ENCODE measurements at places on chromosomes 7 and 10.

DNA sequence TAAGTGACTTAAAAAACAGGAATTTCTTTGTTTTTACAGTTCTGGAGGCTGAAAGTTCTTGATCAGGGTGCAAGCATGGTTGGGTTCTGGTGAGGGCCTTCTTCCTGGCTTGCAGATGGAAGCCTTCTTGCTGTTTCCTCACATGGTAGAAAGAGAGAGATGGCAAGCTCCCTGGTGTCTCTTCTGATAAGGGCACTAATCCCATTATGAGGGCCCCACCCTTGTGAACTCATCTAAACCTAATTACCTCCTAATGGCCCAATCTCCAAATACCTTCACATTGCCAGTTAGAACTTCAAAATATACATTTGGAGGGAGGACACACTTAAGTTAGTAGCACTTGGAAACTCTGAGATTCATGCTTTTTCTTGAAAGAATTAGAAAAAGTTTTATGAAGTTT lies 314.4 kb upstream of the AOAH start:
- no peak for DNase-seq

GRCh38 chr7:98211221-98211675 lies at the start of gene BHLHA15:
BHLHA15 (plus strand) TSS chr7:98211439; CDS start chr7:98212310, 871 bp downstream.
- DNase-seq = peak; percentile 22

DNA sequence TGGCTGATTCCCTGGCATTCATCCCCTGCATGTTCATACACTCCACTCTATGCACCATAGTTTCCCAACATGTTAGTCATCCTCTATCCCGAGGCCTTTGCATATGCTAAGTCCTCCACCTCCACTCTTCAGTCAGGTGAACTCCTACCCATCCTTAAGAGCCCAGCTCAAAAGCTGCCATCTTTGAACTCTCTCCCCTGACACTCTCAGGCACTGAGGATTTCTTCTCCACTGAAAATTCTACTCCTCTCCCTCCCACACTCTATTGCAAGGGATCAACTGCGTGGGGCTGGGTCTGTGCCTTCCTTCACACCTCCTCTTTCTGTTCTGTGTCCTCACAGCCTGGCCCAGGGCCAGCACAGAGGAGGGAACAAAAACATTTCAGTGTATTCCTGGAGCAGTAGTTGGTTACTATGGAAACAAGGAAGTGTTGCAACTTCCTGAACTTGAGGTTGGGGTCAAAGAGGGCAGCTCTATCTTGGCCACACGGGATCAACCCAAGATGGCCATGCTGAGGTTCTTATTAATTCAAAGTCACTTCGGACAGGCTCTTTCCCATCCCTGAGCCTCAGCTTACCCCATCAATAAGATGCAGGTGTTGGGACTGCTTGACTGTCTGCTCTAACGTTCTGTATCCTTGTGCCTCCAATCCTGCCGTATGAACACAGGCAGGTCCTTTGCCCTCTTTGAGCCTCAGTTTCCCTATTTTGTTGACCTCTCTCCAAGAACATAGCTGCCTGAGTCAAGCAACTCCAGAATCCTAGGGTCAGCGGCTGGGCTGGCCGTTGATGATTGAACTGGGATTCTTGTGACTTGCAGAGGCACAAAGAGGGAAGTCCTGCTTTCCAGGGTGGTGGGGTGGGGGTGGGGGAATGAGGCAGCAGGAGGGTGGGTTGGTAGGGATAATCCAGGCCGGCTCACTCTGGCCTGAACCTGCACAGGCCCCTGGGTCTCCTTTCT lies 15.5 kb downstream of the ZMIZ1 start:
- DNase-seq = peak; percentile 95

DNA sequence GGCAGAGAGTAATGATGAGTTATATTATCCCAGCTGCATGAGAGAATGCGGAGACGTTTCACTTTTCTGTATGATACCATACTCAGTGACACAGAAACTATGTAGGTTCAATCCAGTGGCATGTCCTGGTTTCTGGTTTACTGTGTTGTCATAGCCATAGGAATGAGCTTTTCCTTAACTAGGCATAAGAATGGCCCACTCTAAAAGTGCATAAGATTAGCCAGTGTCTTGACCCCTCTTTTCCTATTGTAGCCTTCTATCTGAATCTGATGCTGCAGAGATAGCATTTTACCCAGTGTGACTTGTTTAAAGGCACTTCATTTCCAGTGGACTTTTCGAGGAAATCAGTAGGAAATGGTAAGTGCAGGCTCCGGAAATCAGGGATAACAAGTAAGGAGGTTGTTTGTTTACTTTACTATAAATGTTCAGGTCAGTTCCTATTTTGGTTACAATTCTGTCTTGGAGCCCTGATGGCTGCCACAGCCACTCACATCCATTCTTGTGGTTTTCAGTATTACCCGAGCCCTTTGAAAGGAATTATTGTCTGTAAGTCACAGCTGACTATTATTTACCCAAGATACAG lies 70.5 kb downstream of the SEMA3A start:
- DNase-seq = peak; percentile 18

DNA sequence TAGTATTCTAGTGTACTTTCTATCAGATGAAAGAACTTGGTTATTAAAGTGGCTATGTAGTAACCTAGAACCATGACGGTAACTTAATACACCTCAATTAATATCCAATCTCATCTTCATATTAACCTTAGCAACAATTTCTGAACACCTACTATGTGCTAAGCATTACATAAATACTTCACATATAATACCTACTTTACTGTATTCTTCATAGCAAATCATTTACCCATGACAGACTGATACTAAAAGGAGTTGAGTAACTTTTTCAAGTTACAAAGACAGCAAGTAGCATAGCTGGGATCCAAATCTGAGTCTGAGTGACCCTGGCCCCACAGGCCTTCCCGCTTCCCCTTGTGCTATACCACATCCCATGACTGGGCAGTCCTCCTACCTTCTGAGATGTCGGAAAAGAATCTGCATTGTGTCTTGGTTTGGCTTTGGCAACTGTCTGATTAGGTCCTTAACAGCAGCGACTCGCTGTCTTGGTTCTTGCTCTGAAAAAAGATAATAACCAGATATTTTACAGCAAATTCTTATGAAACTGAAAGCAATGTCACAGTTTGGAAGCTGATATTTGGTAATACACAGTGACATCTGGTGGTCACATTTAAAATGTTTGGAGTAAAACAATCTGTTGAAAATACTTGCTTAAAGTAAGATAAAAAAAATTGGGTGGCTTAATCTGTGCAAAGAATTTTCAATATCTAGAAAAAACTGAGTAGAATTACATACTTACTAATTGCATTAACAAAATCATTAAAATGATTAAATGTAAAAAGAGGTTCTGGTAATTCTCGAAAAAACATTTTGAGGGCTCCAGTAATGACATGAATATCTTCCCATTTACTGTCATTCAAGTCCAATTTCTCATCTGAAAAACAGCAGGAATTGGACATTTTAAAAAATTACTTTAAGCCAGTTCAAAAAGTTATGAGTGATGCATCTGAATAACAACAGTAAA lies 120.1 kb downstream of the ARHGAP12 start:
- peak; percentile 61 for DNase-seq

DNA sequence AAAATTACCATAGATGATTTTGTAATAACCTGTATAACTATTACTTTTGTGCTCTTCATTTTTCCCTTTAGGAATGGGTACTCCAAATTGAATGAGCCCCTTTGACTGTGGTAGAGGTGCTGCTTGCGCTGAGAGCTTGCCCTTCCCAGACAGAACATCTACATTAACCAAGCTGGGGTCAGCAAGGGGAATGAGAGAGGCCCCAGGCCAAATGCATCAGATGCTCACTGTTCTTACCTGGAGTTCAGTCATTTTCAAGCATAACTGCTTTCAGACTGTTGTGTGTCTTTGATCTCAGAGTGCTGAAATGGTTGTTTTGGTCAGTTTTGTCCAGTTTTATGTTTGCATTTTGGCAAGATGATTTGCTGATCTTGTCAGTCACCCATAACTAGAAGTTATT lies 7.6 kb upstream of the STN1 start:
- no peak for DNase-seq

- no peak for DNase-seq
Measured at GRCh38 chr10:129191797-129192196, 275.2 kb upstream of the MGMT start.

DNA sequence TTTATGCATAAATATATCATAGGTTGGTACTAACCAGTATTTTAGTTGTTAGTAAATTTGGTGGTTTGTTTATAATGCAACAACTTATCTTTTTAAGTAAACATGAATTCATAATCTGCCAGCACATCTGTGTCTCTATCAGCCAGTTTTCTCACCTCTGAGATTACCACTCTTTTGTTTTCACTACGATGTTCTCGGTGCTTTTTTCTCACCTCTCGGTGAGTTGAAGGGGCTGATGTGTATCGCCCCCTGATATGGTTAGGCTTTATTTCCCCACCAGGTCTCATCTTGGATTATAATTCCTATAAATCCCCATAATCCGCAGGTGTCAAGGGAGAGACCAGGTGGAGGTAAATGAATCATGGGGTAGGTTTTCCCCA lies 114.1 kb downstream of the CAMK1D start:
- no peak for DNase-seq

GRCh38 chr7:45978731-45979211 lies 57.7 kb upstream of the IGFBP3 start:
- DNase-seq = peak; percentile 55

- DNase-seq = no peak
Measured at GRCh38 chr10:74035303-74035702, 37.4 kb downstream of the VCL start.

DNA sequence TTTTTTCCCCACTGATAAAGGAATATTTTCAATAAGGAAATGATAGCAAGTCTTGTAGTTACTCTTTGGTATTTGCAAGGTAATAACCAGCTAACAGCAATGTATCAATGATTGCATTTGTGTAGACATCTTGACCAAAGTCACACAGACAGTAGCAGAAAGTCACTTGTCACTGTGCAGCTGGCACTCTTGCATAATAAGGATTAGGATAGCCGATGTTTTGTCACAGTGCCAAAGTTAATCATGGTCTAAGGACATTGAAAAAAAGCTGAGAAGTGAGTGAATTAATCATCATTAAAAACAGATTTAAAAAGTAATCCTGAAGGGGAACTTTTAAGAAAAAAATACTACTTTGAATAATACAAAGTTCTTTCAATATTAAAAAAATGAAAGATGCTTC lies 834.3 kb upstream of the C7orf33 start:
- no peak for DNase-seq

GRCh38 chr7:30433082-30433481 lies 45.5 kb downstream of the NOD1 start:
- no peak for DNase-seq

DNA sequence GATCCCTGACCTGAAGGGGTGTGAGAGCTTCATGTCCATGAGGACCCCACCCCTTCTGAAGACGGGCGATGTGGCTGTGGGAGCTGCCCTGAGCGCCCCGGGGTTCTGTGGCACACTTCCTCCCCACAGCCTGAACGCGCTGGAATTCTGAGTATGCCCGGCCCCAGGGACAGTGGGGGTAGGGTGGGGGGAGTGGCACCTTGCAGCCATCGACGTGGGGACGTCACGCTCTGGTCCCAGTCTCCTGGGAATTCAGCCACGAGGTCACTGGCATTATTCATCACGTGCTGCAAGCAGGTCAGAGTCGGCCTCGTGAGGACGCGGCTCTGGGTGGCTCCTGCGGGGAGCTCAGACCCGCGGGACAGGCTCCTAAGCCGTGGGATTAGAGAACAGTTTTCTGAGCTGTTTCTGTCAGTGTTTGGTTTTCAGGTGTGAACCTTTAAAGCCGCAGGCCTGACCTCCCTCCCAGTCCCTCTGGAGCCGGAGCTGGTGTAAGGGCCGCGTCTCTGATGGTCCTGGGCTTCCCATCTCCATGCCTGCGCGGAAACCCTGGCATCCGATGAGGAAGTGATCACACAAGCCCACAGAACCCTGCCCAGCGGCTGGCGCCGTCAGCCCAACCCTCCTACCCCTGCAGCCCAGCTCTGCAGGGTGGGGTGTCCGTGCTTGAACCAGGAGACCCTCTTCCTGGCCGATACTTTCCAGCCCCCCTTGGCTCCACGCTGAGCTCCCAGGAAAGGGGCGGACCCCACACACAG lies 16.1 kb downstream of the GPR146 start:
- DNase-seq = peak; percentile 60

DNA sequence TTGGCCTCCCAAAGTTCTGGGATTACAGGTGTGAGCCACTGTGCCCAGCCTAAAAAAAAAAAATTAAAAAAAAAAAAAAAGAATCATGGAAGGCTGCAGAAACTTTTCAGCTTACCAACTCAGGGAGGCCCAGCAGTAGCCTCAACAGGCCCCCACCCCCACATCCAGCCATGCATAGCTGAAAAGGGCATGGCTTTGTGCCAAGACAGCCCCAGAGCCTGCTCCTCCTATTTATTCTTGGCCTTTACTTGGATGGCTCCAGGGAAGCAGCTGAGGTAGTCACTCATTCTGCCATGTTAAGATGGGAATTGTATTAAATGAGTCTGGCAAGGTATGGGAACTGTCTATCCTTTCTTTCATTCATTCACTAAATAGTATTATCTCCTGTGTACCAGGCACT lies 13.7 kb upstream of the CNNM2 start:
- DNase-seq = peak; percentile 14

GRCh38 chr7:118158766-118159165 lies 25.2 kb upstream of the LSM8 start:
- no peak for DNase-seq

DNA sequence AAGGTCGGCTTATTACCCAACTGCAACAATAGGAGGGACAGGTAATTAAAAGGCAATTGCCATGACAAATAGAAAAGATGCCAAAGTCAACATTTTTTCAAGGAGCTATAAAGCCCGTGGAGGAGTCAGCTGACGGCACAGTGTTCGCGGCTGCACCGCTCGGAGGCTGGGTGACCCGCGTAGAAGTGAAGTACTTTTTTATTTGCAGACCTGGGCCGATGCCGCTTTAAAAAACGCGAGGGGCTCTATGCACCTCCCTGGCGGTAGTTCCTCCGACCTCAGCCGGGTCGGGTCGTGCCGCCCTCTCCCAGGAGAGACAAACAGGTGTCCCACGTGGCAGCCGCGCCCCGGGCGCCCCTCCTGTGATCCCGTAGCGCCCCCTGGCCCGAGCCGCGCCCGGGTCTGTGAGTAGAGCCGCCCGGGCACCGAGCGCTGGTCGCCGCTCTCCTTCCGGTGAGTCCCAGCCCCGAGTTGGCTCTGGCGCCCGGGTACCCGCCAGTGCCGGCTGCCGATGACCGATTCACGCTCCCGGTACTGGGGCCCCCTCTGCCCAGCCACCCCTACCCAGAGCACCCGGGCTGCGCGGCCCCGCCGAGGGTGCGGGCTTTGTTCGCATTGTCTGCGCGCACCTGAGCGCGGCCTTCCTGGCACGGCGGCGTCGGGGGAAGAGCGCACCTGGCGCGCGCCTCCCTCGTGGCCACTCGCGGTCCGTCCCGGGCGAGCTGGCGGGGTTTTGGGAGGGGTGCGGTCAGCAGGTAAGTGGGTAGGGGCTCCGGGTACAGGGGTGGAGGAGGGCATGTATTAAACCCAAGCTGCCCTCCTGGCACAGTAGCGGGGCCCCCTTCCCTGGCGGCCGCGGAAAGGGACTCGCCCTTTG lies at the start of gene VWA2:
Gene VWA2, plus strand, starts transcription at position 138 of the 877 bp plus-strand sequence. CDS start 9,460 bp downstream, outside the sequence.
- peak; percentile 35 for DNase-seq
